ENCODE measurements at places on chromosomes 1 and 21.

- DNase-seq = no peak
Measured at GRCh38 chr1:196467230-196467925, 140.9 kb downstream of the KCNT2 start.

DNA sequence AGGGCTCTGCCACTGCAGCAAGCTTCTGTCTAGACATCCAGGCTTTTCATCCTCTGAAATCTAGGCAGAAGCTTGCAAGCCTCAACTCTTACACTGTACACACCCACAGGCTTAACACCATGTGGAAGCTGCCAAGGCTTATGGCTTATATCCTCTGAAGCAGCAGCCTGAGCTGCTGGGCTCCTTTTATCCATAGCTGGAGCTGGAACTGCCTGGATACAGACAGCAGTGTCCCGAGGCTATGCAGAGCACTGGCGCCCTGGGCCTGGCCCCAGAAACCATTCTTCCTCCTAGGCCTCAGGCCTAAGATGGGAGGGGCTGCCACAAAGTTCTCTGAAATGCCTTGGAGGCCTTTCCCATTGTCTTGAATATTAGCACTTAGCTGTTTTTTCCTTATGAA, 19.3 kb upstream of the POGK start:
- DNase-seq = no peak

DNA sequence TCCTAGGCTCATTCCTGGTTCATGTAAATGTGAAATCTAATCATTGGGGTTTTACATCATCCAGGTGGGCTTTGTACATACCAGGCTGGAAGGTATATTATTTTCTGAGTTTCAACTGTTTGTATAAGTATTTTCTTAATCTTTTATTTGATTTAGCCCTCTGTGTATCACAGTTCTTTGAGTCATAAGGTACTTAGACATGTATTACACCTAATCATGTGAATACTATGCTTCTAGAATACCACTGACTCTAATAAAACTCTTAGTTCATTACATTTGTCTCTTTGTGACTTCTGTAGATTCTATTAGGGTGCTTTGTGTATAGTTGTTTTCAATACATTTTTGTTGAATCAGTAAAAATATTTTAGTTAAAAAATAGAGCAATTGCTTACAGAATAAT, 92.8 kb downstream of the ZFYVE9 start:
- DNase-seq = no peak

GRCh38 chr1:161054805-161055204, 9.0 kb upstream of the USF1 start:
- DNase-seq = no peak

DNA sequence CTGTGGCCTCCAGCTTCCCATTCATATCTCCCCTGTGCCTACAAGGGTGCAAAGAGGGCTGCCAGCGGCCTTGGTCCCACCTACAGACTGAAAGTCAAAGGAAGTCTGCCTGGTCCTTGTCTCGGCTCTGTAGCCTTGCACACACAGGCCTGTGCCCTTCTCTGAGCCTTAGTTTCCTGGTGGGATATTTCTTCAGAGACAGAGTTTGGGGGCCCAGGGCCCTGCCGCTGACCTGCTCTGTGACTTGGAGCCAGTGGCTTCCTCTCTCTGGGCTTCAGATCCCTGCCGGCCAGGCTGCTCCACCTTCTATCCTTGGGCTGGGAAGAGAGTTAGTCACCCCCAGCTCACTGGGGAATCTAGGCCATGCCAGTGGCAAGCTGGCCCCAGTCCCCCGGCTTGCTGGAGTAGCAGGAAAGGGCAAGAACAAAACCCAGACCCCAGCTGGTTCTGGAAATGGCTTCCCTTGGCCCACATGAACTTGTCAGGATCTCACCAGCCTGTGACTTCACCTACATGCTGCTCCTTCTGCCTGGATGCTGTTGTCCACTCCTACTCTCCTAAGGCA, 1.0 kb upstream of the TMEM61 start:
- DNase-seq = no peak

DNA sequence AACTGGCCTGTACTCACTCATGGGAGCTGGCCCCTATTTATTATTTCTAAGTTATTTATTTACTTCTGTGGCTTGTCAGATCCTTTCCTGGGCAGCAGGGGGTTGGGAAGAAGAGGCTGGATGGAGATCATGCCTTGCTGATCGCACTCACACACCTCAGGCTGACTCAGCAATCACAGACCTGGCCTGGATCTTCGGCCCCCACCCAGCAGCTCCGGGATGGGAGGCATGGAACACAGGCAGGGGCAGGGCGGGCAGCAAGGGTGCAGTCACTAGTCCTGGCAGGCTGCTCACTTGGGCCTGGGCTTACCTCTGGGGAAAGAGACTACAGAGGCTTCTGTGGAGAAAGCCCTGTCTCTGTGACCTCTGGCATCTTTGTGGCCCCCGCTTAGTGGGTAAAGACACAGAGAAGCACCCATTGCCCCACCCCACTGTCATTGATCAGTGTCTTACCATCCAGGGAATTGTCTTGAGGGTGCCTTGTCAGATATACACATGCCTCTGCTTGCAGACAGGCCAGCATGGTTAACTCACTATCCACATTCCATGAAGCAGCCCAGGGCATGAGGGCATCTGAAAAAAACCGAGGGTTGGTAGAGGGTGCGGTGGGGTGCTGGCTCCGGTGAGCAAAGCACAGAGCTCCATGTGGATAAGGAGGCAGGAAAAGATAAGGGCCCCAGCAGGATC, 3.7 kb downstream of the ARTN start:
- no peak for DNase-seq

DNA sequence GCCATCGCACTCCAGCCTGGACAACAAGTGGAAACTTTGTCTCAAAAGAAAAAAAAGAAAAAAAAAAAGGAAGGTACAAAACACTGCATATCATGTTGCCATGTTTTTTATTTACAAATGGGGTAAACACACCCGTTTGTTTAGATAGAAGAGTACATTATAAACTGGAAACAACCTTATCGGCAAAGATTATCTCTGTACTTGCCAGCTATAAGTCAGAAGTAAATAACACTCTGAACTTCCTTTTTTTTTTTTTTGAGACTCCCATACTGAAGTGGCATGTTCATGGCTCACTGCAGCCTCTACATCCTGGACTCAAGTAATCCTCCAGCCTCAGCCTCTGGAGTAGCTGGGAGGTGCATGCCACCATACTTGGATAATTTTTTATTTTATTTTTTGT, 21.9 kb downstream of the USP48 start:
- no peak for DNase-seq

GRCh38 chr1:118122234-118123004, 62.6 kb downstream of the SPAG17 start:
- no peak for DNase-seq

DNA sequence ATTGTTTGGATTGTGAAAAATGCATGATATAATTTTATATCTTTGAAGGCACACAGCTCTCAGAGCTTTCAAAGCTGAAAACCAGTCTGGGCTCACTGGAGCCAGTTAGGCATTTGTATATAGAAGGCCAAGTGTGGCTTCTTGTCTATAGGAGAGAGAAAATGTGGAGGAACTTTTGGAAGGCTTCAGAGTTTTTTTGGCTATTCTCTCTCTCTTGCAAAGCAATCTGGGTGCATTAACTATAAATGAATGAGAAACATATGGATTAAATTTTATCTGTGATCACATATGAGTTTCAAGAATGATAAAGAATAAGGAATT, 216.7 kb upstream of the HOOK1 start:
- DNase-seq = no peak

DNA sequence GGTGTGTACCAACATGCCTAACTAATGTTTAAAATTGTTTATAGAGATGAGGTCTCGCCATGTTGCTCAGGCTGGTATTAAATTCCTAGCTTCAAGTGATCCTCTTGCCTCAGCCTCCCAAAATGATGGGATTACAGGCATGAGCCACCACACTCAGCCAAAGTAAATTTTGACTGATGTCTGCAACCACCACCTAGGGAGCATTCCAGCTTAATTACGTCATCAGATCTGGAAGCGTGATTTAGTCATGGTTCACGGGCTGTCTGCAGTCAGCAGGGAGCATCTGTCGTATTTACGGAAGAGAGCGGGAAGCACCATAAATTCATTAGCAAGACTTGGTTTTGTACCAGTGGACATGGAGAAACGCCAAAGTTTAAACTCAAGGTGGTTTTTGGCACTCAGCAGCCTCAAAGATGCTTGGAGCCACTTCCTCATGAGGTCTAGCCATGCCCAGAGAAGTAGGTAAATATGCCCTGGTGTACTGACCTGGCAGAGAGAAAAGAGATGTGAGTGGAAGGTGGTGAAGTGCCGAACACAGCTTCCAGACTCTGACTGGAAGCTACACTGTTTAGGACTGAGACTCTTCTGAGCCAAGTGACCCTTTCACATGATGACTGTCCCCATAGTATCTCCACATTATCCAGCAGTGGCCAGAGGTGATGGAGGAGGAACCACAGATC, 60.8 kb upstream of the SLC35F3 start:
- DNase-seq = no peak

DNA sequence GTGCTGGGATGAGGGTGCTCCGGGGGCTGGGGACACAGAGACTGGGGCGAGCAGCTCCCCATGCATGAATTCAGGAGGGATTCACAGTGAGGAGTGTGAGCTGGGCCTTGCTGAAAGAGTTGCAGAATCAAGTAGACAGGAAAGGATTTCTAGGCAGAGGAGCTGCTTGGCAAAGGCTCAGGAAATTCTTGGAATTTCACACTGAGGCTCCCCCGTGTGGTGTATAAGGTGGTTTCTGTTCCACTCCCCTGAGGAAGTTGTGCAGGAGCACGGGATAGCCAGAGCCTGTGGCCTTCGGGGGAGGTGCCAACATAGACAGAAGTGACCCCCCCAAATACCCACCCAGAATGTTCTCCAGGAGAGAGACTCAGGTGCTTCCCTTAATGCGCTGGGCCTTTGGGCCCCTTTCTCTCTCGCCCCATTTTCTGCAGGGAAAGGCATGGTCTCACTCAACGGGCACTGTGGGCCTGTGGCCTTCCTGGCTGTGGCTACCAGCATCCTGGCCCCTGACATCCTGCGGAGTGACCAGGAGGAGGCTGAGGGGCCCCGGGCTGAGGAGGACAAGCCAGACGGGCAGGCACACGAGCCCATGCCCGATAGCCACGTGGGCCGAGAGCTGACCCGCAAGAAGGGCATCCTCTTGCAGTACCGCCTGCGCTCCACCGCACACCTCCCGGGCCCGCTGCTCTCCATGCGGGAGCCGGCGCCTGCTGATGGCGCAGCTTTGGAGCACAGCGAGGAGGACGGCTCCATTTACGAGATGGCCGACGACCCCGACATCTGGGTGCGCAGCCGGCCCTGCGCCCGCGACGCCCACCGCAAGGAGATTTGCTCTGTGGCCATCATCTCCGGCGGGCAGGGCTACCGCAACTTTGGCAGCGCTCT, 58.5 kb upstream of the ACTL8 start:
- DNase-seq = no peak

DNA sequence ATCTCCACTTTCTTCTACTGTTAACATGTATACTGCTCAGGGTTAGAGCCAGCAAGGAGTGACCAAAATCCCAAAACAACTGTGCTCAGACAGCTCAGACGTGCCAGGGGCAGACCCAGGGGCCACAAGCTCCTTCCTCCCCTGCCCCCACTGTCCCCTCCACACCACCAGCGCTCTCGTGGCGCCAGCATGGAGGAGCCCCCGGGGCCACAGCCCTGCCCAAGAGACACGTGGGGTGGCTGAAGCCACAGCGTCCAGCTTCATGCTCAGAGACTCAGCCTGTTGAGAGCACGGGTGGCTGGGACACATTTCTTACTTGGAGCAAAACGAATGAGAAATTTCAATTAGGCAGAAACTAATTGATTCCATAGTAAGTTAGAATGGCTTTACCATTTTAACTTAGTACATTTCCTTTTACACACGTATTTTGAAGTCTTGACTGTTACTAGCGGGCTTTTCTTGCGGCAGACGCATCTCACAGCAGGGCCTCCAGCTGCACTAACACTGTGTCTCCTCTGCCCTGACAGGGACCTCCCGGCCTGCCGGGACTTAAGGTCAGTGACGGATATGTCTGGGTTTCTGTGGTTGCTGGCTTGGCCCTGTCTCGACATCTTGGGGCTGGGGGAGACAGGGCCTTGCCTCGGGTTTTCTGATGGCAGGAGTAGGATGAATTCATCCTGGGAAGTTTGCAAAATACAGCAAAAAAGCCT, 54.2 kb downstream of the SLC19A1 start:
- DNase-seq = no peak

- no peak for DNase-seq
Measured at GRCh38 chr1:202681736-202682420, 28.4 kb downstream of the SYT2 start.

DNA sequence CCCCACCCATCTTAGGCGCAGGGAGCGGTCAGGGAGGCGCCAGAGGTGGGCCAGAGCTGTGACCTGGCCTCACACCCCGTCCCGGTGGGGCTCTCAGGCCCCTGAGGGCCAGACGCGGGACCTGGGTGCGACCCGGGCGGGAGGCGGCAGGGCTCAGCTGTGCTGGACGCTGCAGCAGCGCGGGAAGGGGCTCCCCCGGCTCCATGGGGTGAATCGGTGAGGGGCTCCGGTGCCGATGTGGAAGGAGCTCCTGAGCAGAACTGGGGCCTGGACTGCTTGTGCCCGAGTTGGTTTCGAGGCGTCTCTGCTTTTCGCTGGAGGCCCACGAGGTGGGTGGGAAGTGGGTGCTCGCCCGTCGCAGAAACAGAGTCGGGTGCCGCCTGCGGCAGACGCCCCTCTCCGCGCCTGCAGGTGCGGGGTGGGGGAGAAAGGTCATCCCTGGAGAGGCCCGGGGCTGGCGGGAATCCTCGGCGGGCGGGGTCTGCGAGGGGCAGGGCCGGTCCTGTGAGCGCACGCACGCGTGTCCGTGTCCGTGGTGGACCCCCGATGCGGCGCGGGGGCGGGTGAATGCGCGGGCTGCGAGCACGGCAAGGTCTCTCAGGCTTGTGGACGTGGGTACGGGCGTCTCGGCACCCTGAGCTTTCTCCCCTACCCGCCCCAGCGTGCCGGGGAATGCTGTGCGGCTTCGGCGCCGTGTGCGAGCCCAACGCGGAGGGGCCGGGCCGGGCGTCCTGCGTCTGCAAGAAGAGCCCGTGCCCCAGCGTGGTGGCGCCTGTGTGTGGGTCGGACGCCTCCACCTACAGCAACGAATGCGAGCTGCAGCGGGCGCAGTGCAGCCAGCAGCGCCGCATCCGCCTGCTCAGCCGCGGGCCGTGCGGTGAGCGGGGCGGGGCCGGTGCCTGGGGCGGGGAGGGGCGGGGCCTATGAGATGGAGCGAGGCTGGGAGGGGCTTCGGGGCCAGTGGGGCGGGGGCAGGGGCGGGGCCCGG, 20.4 kb downstream of the AGRN start:
- no peak for DNase-seq

GRCh38 chr1:171563675-171564074, 58.4 kb upstream of the MYOCOS start:
- no peak for DNase-seq

DNA sequence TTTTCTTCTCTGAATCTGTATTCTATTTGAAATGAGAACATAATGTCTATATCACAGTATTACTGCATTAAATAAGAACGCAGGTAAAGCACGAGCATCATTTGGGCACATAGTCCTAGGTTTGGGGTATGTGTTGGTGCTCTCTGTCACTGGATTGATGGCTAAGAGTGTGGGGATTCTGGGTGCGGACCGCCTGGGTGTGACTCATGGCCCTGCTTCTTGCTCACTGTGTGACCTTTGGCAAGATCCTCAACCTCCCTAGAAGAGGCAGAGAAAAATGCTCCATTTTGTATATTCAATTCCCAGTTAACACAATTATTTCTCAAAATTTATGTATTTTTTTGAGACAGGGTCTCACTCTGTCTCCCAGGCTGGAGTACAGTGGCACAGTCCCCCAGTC, 99.7 kb downstream of the LAMC2 start:
- no peak for DNase-seq
